NCI-H187 (cell line): ENCODE measurements at places on chromosomes 6 and 20.

DNA sequence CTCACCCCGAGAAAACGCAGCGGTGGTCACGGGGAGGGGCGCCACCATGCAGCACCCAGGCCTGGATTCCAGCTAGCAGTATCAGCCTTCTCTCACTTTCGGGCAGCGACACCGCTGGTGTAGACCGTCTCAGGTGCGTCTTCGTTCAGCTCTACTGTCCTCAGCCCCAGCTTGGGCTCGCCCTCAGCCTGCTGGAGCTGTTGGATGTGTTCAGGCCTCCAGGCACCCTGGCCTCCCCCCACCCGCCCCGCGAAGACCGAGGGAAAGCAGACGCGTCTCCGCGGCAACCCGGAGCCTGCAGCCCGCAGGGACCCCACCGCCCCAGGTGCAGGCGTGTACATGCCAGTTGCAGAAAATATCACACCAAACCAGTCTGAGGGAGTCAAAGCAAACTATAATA, 60.8 kb upstream of the CARMIL1 start:
- no peak for DNase-seq

GRCh38 chr6:65229825-65230224, 477.2 kb downstream of the EYS start:
- no peak for DNase-seq

GRCh38 chr20:8306937-8307336, 174.9 kb downstream of the PLCB1 start:
- no peak for DNase-seq

GRCh38 chr20:57179265-57179664, 87.2 kb downstream of the BMP7 start:
- DNase-seq, result no peak

DNA sequence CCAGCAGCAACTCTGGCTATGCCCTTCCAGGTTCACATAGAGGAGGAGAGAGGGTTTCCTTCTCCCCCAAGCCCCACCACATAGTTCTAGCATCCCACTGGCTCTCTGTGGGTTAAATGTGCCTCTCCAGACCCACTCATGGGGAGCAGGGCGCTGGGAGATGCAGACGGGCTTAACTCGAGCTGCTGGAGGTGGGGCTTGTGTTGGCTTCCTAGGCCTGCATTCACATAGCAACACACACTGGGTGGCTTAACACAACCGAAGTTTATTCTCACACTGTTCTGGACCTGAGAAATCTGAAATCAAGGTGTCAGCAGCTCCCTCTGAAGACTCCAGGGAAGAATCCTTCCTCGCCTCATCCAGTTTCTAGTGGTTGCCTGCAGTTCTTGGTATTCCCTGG, 33.6 kb downstream of the SLC2A10 start:
- no peak for DNase-seq

DNA sequence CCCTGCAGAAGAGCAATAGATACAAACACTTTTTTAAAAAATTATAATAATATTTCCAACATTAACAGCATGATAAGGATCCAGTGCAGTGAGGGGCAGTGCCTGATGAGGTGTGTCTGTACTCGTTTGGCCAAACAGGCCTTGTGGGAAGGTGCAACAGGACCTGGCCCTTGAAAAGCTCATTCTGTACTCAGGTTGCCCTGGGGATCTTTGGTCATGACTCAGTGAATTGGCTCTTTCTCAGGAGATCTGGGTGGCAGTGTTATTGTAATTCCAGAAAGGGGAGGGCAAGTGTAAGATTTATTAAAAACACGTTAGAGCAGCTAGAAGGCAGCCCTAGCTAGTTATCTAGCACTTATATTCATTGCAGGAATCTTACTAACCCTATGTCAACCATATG, 2.9 kb upstream of the SPINT3 start:
- DNase-seq, result no peak

- no peak for DNase-seq
Measured at GRCh38 chr6:74805916-74806696, 399.7 kb downstream of the COL12A1 start.

- DNase-seq, result no peak
Measured at GRCh38 chr6:583635-584034, 73.3 kb downstream of the HUS1B start.

DNA sequence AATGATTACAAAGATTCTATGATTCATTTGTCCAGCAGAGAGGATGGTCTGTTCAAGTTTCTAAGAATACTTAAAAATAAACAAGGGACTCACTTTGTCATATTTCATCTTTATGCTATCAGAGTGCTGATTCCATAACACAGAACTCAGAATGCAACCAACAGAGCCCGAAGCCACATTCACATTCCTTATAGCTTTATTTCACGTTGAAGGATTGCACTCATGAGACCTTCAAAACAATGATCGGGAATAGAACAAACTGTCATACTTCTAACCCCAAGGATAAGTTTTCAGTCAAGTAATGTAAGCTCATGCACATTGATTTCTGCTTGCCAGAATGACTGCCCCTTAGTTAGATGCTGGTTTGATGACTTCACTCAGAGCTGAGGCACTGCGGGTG, 25.2 kb downstream of the FNDC1 start:
- DNase-seq, result no peak

DNA sequence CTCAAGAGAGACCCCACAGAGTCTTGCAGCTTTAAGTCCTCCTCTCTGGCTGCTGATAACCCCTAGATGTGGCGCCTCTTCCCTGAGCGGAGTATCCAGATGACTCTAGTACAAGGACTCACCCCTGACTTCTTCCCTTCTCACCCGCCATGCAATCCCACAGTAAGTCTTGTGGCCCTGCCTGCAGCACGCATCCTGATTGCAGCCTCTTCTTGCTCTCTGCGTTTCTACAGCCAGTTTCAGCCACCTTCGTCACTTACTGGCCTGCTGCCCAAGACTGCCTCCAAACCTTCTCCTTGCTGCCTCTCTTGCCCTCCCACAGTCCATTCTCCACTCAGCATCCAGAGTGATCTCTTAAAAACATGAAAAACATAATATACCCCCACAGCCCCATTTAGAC, 2.4 kb upstream of the RPP40 start:
- no peak for DNase-seq

DNA sequence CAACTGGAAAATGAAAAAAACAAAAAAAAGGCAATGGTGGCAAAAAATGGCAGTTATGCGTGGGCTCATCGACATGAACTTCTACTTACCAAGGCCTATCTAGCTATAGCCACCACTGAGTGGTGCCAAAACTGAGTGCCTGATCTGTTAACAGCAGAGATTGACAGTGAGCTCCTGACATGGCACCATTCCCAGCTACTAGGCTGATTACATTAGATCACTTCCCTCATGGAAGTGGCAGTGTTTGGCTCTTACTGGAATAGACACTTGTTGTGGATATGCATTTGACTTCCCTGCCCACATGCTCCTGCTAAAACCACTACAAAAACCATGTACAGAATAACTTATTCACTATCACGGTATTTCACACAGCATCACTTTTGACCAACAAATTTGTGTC, 216.1 kb upstream of the SGK1 start:
- no peak for DNase-seq

GRCh38 chr20:61875221-61875885, 190.3 kb downstream of the TAF4 start:
- no peak for DNase-seq

DNA sequence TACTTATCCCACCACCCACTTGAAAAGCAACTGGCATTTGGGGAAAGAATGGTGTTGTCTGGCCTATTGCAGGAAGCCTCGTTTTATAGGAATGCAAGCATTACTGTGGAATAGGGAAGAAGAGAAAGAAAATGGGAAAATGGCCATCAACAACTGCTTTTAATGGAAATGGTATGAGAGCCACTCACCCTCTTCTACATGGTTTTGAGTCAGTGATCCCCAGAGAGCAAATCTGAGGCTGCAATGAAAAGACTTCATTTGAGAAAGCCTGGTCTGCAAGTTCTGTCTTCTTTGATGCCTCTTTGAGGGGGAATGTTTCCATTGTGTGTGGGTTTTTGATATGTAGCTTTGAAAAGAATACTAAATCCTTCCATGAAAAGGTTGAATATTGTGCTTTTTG, 172.3 kb upstream of the HDDC2 start:
- no peak for DNase-seq

- no peak for DNase-seq
Measured at GRCh38 chr6:56297022-56297989, 49.9 kb upstream of the COL21A1 start.

GRCh38 chr20:19419396-19419795, 207.0 kb downstream of the SLC24A3 start:
- no peak for DNase-seq

- no peak for DNase-seq
Measured at GRCh38 chr6:159104931-159105330, 60.1 kb upstream of the TAGAP start.

DNA sequence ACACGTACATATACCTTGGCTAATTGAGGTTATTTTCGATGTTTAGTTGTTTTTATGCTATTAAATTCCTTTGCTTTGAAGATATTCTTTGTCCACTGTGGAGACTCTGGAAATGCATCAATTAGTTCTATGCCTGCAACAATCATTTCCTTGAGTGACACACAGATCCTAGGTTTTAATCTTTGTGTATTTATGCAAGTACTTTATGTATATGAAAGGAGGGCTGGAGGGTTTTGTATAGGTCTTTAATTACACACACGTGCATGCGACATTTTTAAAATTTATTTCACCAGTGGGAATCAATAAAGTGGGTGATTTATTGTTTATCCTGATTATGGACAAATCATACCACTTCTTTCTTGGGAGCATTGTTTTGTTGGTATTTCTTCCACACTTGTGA, 57.3 kb downstream of the ZFAND3 start:
- DNase-seq, result no peak
